ENCODE measurements at places on chromosomes 2 and 18.
A peak's percentile ranks its signal among the peaks of the same experiment; 100 is the strongest.

- no peak for DNase-seq
These were observed 72.9 kb downstream of the CIB4 start for GRCh38 chr2:26568076-26568890.

DNA sequence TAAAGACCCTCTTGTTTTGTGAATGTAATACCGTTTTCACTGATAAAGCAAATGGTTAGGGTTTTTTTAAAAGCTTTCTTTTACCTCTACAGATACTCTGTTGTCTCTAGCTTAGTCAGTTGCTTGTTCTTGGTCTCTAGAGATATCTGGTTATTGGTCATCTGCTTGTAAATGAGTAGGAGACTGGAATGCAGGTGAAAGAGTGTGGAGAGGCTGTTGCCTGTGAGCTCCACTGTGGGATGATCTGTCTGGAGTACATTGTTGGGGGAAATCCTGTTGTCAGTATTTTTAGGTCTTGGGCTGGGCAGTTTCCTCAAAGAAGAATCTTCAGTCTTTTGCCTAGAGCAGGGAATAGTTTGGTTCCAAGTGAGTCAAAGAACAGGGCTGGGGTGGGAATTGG is 67.7 kb downstream of the SMCHD1 start:
- DNase-seq: no peak

DNA sequence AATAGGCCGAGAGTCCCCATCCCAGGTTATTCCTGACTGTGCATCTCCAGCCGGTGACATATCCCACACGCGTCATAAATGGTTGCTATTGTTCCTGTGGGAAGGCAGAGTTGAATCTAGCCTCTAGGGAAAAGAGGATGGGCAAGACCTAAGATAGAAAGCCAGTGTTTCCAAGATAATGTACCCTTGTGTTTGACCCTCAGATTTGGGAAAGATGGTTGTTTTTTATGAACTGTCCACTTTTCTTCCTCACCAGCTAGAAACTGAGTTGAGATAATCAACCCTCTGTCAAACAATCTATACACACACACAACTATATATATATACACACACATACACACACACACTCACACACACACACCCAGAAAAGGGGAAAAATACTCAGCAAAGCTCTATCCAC is 131.0 kb downstream of the PRKCE start:
- DNase-seq: no peak

DNA sequence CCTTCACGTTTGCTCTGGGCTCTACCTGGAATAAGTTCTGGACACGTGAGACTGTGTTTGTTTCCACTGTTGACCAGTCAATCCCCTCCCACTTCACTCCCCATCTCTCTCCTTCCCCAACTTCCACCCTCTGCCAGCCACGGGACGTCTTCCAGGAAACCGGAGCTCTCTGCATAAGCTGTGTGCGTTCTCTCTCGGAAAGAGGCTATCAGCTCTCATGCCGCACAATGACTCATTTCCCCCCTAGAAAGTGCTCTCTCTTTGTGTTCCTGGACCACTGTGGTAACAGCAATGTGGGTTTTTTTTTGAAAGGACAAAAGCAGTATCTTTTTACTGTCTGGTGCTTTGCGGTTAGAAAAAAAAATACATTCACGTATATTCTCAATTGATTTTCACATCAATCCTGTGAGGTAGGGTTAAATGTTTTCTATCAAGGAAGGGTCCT is 10.2 kb downstream of the PROKR1 start:
- DNase-seq: peak; percentile 9

- DNase-seq: no peak
These were observed 44.0 kb upstream of the UBE2F start for GRCh38 chr2:237922641-237923361.

- DNase-seq: no peak
These were observed 229.9 kb upstream of the HDAC4 start for GRCh38 chr2:239630618-239631286.

- DNase-seq: no peak
These were observed 57.5 kb downstream of the NOL10 start for GRCh38 chr2:10632230-10632629.

GRCh38 chr2:214604861-214605260 is 194.0 kb downstream of the VWC2L start:
- no peak for DNase-seq

DNA sequence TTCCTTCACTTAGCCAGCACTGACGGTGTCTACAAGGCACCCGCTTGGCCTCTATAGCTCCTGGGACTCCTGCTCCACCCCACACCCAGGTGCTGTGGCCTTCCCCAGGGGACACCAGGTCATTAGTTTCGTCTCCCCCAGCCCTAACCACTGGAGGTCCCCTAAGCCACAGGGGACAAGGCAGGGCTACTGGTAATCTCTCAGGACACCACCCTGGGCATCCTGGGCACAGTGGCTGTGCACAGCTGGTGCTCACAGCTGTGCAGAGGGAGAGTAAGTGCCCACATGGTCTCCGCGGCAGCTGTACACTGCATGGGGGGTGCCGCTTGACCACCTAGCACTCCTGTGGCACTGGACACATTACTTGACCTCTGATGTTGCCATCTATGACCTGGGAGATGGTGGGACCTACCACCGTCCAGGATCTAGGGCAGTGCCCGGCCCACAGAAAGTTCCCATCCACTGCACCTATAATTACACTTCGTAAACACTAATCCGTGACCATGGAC is 134.0 kb downstream of the HDAC4 start:
- DNase-seq: no peak

DNA sequence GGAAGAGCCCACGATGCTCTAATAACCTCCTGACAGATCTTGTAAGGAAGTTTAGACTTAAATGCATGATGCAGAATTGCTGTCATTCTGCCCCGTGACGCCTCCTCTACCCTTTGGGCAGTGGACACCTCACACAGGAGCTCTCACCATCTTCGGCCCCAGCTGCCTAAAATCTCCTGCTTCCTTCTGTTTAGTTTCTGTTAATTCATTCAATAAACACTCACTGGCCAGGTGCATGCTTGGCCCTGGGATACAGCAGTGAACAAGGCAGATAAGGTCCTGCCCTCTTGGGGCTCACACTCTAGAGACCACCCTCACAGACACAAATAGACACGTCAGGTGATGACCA is 81.1 kb downstream of the SEPTIN10 start:
- DNase-seq: no peak
